Cardiac muscle cell (in vitro differentiated cells and primary cell): ENCODE measurements at places on chromosomes 11 and 22. TPM values are rescaled to one million over a fixed set of nuclear protein-coding genes. Genes with fewer than 3 reads are reported as not detected.

- DNase-seq, result no peak
Measured at GRCh38 chr11:76783294-76783895, at the start of gene TSKU. TSS of gene TSKU (plus strand) at chr11:76783356. CDS start at chr11:76795617, 12,261 bp downstream.

DNA sequence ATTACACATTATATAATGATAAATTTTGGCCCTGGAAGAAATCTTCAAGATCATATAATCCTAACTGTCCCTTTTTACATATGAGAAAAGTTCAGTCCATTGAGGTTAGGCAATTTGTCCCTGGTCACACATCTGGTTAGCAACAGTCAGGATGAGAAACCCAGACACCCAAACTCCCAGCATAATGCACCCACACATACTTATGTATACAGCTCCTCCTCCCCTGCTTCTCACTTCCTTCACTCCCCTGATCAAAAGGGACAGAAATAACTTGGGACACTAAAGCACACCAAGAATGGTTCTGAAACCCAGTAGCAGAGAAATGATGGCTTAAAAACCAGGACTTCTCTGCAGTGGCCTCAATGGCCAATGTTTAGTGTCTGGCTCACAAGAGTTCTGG is 11.1 kb downstream of the NUMA1 start:
- no peak for DNase-seq

GRCh38 chr11:68690671-68691401 is 6.5 kb downstream of the GAL start:
- DNase-seq, result no peak

- no peak for DNase-seq
Measured at GRCh38 chr11:104908186-104908531, 9.9 kb upstream of the CASP12 start.

The NXPE2 gene
- 0.18 and 0.48 TPM in 2 replicates for total RNA-seq

DNA sequence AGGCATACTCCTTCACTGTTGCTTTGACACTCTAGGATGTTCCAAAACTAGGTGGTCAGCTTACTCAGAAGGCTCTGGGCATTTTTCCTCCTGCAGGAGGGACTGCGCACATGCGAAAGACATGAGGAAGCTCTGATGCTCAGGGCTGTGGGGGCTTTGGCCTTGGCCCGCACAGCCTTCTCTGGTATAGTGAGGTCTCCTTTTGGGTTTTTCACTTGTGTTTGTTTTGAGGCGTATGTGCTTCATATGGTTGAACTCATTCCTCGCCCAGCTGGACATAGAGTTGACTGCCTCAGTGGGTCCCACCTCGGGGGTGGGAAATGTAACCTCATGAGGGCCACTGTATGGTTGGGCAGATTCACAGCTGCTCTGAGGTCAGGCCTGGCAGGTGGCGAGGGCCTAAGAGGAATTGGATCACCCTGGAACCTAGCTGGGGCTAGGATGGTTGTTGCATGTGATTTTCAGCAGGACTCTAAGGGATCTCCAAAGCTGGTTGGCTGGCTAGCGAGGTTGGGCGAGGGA is 63.7 kb downstream of the PTPRJ start:
- no peak for DNase-seq

- no peak for DNase-seq
Measured at GRCh38 chr22:49440931-49441330, 386.7 kb downstream of the BRD1 start.
